ENCODE measurements at places on chromosomes 1 and 21.

GRCh38 chr1:19974822-19975416, 4.5 kb downstream of the PLA2G2A start:
- no peak for DNase-seq

DNA sequence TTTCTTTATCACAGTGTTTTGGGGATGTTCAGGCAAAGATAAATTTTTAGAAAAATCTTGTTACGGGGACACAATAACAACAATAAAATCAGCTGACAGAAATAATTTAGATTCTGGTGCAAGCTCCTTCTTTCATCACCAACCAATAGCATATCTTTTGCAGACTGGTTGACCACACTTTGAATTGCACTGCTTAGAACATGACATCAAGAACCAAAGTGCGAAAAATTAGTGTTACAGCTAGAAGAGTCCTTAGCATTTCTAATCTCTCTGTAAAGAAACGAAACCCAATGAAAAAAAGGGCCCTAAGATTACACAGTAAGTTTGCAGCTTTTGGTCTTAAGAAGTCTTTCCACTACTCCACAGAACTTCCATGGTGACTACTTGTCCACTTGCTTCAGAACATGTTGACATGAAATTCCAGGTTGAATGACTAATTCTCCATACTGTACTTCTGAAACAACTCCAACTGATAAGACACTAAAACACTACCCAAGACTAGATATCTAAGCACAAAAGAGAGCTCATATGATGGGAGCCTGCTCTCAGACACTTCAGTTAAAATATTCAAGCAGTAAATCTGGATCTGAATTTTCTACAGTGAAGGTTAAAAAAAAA, 31.3 kb downstream of the XKR8 start:
- DNase-seq: no peak

- no peak for DNase-seq
These were observed 1.7 kb downstream of the PRRX1 start for GRCh38 chr1:170665629-170666028.

- no peak for DNase-seq
These were observed 877 bp upstream of the SLX9 start for GRCh38 chr21:44938772-44939531.

GRCh38 chr1:107548276-107548675, 407.4 kb downstream of the NTNG1 start:
- DNase-seq: no peak

GRCh38 chr21:44267655-44268142, 6.0 kb upstream of the DNMT3L start:
- DNase-seq: no peak

- DNase-seq: no peak
These were observed 44.0 kb upstream of the LRP8 start for GRCh38 chr1:53371851-53372250.

- DNase-seq: no peak
These were observed 27.2 kb upstream of the SHISA4 start for GRCh38 chr1:201861448-201861847.

DNA sequence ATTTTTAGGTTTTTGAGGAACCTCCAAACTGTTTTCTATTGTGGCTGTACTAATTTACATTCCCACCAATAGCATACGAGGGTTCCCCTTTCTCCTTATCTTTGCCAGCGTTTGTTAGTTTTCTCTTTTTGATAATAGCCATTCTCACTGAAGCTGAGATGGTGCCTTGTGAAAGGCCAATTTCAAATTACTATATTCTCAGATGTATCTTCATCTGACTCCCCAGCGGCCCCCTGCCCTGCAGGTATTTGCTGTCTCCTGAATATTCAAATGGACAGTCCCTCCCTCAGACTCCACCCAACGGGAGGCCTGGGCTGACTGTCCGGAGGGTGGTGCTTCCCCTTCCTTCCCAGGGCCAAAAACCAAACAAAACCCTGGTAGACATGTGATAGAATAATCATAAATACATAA, 33.5 kb upstream of the TARBP1 start:
- no peak for DNase-seq

- DNase-seq: no peak
These were observed 49.2 kb upstream of the PAX7 start for GRCh38 chr1:18581420-18581880.

DNA sequence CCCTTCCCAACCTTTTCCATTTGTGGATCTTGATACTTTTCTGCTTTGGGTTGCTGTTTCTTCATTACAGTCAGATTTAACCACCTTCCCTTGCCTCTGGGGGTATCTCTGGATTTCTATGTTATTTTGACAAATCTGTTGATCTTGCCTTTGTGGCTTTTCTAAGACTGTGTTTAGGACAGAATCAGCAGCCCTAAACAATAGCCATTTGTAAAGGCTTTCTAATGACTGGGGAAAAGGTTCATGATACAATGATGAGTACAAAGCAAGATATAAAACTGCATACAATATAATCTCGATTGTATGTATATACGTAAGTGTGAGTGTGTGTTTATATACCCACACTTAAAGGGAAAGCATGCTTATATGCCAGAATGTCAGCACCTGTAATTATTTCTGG, 27.8 kb downstream of the FAM20B start:
- no peak for DNase-seq

GRCh38 chr21:32442566-32443318, 30.2 kb downstream of the EVA1C start:
- DNase-seq: no peak

DNA sequence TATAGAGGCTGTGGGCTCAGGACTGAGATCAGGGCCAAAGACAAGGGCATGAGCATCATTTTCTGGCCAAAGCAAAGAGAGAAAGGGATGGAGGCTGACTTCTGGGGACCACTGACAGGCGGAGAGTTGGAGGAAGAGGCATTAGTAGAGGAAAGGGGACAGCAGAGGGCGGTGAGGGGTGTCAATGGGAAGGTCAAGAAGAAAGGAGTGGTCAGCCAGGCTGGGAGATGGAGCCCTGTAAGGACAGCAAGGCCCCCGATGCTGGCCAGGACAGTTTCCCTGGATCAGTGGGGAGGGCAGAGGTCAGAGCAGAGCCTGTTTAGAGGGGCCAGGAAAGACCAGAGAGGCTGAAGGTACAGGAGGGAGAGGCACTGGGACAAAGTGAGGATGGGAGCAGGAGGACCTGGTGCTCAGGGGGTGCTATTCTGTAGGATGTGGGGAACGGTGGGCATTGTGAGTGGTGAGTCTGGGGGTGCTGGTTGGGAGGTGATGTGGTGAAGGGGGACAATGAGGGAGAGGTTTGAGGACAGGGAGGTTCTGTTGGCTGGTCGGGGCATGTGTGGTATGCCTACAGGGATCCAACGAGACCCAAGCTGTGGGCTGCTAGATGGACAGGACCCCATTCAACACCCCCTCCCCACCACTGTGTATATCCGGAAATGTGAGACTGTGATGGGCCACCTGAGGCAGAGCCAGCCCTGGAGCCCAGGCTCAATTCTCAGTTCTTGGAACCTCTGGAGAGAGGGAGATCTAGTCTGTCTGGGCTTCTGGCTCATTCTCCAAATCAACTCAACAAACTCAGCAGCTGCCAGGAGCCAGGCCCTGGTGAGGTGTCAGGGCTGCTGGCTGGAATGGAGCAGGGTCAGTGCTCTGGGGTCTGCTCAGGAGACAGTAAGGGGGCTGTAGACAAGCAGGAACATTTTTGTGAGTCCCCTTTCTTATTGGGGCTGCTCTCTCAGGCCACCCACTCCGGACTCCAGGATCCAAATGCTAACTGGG, 1.4 kb upstream of the FAM151A start:
- no peak for DNase-seq

GRCh38 chr1:8809342-8809736, 8.1 kb downstream of the RERE start:
- DNase-seq: no peak

DNA sequence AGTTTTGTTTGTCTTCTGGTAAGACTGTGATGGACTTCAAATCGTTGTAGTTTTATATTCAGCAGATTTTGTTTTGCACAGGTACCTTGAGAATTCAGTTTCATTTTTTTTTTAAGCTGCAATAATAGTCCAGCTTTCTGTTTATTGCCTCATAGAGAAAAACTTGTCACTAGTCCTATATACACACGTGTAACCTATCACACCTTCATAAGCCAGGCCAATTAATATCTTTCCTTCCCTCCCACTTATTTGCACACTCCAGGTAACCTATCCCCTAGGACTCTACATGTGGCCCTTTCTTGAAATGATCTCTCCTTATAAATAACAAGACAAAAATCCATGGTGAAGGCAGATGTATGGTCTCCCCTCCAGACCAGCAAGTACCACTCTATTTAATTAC, 62.4 kb downstream of the SLC22A15 start:
- no peak for DNase-seq

GRCh38 chr1:245888809-245889208, 618.3 kb downstream of the SMYD3 start:
- no peak for DNase-seq

GRCh38 chr1:240866724-240867123, 254.8 kb upstream of the GREM2 start:
- DNase-seq: no peak

DNA sequence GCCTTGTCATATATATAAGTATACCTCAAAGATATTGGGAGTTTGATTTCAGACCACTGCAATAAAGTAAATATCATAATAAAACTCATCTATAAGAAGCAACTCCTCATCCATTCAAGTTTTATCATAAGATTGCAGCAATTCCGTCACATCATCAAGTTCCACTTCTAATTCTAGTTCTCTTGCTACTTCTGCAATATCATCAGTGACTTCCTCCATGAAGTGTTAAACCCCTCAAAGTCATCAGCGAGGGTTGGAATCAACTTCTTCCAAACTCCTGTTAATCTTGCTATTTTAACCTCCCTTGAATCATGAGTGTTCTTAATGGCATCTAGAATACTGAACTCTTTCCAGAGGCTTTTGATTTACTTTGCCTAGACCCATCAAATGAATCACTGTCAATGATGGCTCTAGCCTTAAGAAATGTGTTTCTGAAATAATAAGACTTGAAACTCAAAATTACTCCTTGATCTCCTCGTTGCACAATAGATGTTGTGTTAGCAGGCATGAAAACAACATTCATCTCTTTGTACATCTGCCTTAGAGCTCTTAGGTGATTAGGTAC, 88.3 kb downstream of the RPE65 start:
- no peak for DNase-seq

GRCh38 chr1:226990133-226990716, 50.1 kb downstream of the COQ8A start:
- peak; percentile 16 for DNase-seq

DNA sequence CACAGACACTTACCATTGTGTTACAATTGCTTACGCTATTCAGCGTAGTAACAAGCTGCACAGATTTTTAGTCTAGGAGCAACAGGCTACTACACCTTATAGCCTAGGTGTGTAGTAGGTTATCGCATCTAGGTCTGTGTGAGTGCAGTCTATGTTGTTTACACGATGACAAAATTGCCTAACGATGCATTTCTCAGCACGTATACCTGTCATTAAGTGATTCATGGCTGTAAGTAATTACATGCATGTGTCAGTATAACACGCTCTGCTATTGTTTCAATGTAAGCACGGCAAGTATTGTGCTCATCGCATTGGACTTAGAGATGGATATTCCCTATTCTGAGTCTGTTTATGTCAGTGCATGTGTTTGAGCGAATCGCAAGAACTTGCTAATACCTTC, 15.7 kb upstream of the ZBTB18 start:
- no peak for DNase-seq
